Thyroid gland (tissue), 4 donors: ENCODE measurements at places on chromosomes 13 and 19. TPM values are rescaled to one million over a fixed set of nuclear protein-coding genes. Genes with fewer than 3 reads are reported as not detected.
A peak's percentile ranks its signal among the peaks of the same experiment; 100 is the strongest.

Gene CBARP
- 3.2 TPM for total RNA-seq

- no peak overlapping the region for H3K27ac ChIP-seq
- H3K4me3 ChIP-seq: no peak overlapping the region
- no peaks in the 10 kb centered on the region for H3K4me1 ChIP-seq
- no peaks in the 10 kb centered on the region for H3K36me3 ChIP-seq
- DNase-seq: no peak
Observed at GRCh38 chr13:90293793-90294361, 1053.6 kb upstream of the MIR17HG start.

DNA sequence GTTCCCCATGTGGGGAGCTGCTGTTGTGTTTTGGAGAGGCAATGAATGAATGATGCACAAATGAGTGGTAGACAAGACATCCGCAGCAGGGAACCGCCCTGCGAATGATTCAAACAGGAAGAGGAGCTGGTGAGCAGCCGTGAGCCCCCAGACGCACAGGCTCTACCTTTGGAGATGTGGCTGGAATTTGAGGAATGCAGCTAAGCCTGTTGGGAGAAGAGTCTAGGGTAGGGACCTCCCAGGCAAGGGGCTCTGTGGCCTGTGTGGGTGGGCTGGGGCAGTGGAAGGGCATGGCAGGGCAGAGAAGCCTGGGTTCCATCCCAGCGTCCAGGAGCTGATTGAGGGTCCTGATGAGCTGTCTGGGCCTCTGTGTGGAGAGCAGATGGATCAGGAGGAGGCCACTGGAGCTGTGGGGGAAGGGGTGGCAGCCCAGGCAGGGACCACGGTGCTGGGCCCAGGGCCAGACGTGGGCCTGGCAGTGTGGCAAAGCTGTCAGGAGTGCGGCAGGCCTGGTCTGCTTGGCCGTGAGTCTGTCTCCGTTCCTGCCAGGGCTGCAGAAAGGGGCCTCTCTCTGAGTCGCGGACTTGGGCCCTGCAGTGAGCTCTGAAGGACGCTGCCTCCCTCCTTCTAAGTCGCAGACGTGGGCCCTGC, 41.8 kb upstream of the DCUN1D2 start:
- H3K27me3 ChIP-seq: no peaks in the 10 kb centered on the region
- H3K27ac ChIP-seq: no peak overlapping the region
- H3K4me3 ChIP-seq: no peak overlapping the region
- H3K36me3 ChIP-seq: no peaks in the 10 kb centered on the region
- H3K4me1 ChIP-seq: peaks cover 16% of the 10 kb centered on the region

DNA sequence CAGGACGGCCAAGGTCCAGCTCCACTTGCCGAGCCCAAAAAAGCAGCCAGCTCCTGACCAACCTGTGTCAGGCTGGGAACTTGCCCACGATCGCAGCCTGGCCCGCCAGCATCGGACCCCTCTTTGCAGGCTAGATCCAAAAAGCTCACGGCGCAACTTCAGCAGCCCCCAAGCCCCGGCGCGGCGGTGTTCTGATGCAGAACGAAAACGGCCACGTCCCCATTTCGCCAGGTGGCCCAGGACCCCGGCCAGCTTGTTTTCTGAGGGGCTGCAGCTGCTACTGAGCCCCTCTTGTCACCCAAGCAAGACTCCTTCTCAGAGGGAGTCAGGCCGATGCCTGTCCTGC, 1.3 kb downstream of the TMEM259 start:
- H3K27ac ChIP-seq: peak overlapping the region; percentile 44
- DNase-seq: no peak
- peaks cover 63% of the 10 kb centered on the region for H3K4me1 ChIP-seq
- H3K36me3 ChIP-seq: no peaks in the 10 kb centered on the region
- no peaks in the 10 kb centered on the region for H3K27me3 ChIP-seq

DNA sequence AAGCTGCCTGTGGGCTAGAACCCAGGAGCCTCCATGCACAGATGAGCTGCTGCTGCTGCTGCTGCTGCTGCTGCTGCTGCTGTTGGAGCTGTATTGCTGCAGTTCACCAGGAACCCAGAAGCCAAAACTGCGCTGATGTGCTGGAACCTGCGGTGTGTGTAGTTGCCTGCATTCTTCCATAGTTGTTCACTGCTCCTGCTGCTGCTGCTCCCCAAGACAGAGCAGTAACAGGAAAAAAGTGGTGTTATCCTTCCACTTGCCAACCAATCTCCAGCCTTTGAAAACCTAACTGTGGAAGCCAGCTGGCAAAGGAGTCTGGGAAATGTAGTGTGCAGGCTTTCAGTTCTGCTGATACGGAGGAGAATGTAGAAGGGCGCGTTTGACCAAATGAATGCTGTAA, 37.9 kb downstream of the ARHGAP35 start:
- H3K4me3 ChIP-seq: no peak overlapping the region
- no peak overlapping the region for H3K27ac ChIP-seq

Gene CD37
- 2.1 TPM for total RNA-seq
